ENCODE measurements at places on chromosomes 7 and 10.

GRCh38 chr10:11191190-11191589, 173.5 kb downstream of the CELF2 start:
- DNase-seq = no peak

- DNase-seq = no peak
Observed at GRCh38 chr10:105398202-105398601, 757.1 kb downstream of the SORCS3 start.

- DNase-seq = peak; percentile 44
Observed at GRCh38 chr10:103757531-103758293, 97.7 kb downstream of the SH3PXD2A start.

DNA sequence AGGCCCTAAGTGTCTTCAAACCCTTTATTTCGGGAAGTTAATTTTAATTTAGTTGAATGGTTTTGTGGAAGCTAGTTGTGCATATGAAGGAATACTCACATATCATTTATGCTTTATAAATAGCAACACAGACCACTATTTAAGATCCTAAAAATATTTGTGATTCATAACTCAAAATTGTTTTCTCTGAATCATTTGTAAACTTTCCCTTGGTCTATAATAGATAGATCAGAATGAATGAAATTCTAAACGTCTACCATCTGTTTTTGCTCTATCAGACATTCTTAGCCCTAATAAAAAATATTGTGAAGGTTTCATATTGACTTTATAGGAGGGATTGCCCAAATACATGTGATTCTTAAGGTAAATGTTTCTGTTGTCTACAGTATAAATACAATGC, 43.5 kb downstream of the LOXL4 start:
- no peak for DNase-seq

DNA sequence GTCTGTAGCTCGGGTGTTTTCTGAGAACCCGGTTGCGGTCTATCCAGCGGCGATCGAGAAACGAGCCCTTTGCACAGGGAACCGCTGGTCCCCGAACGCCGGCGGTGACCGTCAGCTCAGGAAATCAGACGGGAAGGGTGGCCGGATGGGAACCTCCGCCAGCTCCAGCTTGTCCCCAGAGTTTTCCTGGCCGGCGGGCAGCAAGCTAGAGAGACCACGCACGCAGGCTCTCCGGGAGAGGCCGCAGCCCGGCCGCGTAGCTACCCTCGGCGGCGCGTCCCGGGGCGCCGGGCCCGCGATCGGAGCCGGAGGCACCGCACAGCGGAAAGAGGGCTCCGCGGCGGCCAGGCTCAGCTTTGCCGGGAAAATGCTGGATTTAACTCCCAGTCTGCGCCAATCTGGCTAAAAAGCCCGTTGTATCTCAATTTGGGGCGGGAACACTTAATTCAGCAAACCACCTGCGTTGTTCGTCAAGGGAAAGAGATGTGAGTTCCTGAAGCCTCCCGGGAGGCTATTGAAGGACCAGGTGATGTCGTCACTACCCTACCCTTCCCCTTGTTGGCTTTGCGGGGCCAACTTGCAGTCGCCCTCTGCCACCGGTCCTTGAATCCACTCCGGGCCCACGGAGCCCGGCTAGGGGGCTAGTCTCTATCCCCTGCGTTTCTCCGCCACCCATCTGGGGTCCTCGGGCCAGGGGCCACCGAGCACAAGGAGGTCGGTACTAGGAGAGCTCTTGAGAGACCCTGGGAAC, 859 bp upstream of the CH25H start:
- no peak for DNase-seq

DNA sequence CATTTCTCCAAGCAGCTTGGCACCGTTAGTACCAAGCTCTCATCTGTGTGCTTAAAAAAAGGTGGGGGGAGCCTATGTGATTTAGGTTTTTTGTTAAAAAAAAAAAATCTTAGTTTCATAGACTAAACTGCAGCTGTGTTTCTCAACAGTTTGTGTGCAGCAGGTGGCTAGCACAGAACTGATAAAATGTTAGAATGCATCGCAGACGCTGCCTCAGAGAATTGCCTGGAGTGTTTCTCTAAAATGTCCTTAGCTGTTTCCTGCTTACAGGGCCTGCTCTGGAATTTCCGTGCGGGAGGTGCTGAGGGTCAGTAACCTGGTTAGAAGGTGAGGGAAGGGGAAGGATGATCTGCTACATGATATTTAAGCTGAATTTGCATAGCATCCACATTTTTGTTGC, 268.9 kb downstream of the PLXDC2 start:
- DNase-seq = no peak

GRCh38 chr10:129855836-129856563, 108.1 kb downstream of the EBF3 start:
- DNase-seq = no peak

All from CD4-positive, alpha-beta T cell treated with Interleukin-4 for 4 hours (primary cell).